Kidney glomerular epithelial cell (primary cell): ENCODE measurements at places on chromosomes 5 and 9.

- no peak for DNase-seq
Measured at GRCh38 chr5:145738227-145738626, 96.9 kb downstream of the PRELID2 start.

GRCh38 chr5:135215617-135216470 lies 181.8 kb upstream of the PITX1 start:
- DNase-seq: no peak

GRCh38 chr9:128684065-128684324 lies 5.0 kb upstream of the SET start:
- no peak for DNase-seq

DNA sequence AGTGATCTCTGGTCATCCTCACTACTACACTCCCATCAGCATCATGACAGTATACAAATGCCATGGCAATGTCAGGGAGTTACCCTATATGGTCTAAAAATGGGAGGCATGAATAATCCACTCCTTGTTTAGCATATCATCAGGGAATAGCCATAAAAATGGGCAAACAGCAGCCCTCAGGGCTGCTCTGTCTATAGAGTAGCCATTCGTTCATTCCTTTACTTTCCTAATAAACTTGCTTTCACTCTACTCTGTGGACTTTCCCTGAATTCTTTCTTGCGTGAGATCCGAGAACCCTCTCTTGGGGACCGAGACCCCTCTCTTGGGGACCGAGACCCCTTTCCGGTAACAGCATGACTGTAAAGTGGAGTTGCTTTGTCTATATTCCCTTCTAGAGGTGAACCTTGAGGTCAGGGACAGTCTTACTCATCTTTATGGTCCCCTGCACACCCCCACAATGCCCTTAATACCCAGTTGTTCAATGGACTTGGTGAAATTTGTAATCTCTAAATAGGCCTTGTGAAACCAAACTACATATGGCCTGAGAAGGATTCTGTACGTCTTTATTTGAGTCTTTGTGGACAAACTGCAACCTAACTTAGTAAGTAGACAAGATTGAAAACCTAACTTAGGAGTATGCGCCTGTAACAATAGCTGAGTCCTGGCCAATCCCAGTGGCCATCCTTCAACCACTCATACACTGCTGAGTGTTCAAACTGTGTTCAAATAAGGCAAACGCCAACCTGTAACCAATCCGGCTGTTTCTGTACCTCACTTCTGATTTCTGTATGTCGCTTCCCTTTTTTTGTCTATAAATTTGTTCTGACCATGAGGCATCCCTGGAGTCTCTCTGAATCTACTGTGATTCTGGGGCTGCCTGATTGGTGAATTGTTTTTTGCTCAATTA lies 32.3 kb upstream of the UBTD2 start:
- DNase-seq: no peak

DNA sequence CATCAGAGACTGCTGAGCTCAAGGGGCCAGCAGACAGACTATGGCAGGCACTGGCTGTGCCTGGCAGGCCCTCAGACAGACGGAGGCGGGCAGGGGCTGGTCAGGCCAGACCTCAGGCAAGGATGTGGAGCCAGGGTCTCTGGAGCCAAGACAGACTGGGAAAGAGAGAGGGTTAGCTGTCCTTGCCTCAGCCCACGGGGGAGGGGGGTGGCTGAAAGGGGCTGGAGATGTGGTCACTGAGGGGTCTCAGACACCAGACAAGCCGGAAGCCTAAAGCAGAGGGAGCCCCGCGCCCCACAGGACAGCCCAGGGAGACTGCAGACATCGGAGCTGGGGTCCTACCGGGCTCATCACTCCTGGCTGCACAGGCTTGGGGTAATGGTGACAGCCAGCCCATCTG lies 141.2 kb upstream of the FOXD4L5 start:
- DNase-seq: no peak

DNA sequence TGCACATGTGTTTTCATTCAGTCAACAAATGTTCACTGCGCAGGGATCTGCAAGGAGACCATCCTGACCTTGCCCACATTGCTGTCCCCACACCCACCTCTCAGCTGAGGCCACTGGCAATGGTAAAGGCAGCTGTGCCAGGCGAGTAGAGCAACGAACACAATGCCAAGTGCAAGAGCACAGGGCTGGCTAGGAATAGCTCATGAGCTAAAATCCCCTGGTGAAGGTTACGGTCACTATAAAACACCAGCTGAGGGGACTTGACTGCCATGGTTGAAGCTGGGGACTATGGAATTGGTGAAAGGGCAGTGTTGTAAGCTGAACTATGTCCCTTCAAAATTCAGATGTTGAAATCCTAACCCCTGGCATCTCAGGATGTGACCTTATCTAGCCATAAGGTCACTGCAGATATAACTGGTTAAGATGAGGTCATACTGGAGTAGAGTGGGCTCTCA lies 96.1 kb downstream of the OTULIN start:
- DNase-seq: no peak

GRCh38 chr5:136120529-136120928 lies 12.1 kb upstream of the SMAD5 start:
- DNase-seq: no peak

DNA sequence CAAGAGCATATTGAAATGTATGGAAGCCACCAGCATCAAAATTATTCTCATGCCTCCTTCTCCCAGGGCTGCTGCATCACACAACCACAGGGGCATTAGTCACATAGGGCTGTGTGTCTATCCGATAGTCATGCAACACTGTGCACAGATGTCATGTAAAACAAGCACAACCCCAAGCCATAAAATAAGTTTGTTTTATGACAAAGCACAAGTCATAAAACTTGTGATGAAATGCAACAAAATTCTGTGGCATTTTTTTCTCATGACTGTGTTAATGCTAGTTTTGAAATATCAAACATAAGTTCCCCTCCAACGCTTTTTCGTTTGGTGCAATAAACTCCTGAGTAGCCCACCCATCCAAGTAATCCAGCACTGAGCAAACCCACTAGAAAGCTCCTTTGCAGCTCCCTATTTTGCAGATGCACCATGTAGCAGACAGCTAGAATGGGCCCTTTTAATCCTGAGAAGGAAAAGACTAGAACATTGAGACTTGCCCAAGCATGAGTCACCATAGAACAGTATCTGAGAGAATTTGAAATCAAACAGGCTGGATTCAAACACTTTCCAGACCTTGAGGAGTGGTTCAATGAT lies 93.3 kb upstream of the ZNF366 start:
- peak; percentile 86 for DNase-seq

GRCh38 chr5:82417776-82418607 lies 139.8 kb upstream of the RPS23 start:
- peak; percentile 41 for DNase-seq

DNA sequence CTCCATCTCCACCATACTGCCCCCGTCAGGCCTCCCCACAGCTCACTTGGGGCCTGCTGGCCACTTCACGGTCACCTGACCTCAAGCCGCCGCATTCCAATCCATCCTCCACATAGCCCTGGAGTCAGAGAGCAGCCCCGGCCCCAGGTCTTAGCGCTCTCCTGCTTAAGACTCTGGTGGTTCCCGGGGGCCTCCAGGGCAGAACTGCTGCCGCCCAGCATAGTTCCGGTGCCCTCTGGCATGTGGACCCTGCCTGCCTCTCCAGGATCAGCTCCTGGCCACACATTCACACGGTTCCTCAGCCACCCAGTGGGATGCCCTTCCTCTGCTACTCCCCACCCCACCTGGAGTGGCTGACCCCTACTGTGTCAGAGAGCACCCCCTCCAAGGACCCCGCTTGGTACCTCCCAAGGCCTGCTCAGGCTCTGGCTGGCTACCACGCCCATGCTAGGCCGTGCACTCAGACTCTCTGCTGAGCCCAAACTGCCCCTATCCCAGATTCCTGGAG lies 8.7 kb downstream of the PHYKPL start:
- DNase-seq: peak; percentile 9

DNA sequence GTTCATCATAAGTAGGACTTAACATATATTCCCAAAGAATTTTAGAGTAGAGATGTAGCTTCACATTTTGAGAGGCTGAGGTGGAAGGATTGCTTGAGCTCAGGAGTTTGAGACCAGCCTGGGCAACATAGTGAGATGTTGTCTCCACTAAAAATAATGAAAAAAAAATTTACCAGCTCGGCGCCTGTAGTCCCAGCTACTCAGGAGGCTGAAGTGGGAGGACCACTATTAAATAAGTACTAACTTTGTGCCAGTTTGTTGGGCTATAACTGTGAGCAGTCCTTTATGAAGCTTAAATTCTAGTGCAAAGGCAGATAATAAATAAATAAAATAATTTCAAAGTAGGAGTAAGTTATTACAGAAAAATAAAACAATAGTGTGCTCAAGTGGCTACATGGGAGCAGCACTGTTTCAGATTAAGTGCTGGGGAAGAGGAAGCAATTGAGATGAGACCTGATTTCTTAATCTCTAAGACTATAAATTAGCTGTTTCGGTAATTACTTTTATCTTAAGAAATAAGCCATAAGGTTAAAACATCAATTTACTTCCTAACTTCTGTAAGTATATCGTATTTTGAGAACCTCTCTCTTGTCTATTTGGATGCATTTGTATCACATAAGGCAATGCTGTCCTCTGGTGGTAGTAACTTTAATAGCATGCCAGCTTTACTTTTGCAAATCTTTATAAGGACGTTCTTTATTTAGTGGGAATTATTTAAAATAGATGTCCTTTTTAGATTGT lies 98.9 kb downstream of the CSNK1G3 start:
- DNase-seq: peak; percentile 61

DNA sequence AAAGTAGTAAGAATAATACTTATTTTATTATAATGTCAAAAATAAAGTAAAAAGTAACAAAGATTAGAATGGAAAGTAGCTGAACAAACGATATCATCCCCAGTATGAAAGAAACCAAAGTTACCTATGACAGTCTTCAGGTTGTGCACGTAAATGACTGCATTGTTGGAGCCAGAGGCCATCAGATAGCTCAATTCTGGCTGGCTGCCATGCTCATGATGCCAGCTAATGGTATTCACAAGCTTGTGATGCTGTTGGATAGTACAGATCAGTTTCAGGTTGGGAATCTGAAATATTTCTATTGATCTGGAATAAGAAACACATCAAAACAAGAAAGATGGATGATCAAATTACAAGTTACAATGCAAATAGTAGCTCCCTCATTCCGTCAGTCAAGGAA lies 21.1 kb downstream of the GEMIN5 start:
- no peak for DNase-seq

GRCh38 chr5:149445739-149446369 lies 66.8 kb upstream of the IL17B start:
- peak; percentile 98 for DNase-seq

GRCh38 chr9:134863306-134863902 lies 17.2 kb upstream of the FCN2 start:
- DNase-seq: no peak

DNA sequence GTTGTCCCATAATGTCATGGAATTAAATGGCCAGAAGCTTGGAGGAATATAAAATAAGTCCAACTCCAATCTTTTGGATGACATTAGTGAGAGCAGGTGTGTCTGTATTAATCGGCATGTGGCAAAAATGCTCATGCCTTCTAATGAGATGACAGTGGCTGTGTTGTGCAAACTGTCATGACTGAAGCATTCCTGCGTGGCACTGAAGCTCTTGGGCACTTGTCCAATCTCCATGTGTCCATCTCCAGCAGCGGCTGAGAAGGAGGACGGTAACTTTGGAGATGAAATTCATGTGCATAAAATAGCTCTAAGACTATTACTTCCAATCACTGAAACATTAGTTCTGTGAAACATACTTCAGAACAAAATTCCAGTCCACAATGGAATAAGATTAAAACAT lies 697.5 kb upstream of the GRAMD2B start:
- DNase-seq: no peak

DNA sequence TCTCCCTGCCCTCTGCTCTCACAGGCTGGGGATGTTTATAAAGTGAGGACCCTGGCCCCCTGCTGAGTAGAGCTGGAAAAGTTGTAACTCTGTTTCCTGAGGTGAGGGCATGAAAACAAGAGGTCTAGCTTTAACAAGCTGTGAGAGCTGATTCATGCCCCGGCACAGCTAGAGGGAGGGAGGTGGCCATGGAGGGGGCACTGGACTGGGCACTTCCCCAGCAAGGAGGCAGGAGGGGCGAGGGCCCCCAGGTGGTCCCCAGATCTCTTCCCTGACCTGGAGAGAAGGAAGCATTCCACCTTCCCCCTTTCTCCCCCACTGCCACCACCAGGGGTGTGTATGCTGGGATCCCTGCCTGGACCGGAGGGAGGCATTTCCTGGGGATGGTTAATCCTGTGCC lies at the start of gene MSMP:
Gene MSMP, minus strand, starts transcription at position 13 of the 400 bp plus-strand sequence. CDS start 147 bp downstream, outside the sequence.
- DNase-seq: no peak

- no peak for DNase-seq
Measured at GRCh38 chr9:137325124-137325523, 23.1 kb upstream of the NRARP start.

DNA sequence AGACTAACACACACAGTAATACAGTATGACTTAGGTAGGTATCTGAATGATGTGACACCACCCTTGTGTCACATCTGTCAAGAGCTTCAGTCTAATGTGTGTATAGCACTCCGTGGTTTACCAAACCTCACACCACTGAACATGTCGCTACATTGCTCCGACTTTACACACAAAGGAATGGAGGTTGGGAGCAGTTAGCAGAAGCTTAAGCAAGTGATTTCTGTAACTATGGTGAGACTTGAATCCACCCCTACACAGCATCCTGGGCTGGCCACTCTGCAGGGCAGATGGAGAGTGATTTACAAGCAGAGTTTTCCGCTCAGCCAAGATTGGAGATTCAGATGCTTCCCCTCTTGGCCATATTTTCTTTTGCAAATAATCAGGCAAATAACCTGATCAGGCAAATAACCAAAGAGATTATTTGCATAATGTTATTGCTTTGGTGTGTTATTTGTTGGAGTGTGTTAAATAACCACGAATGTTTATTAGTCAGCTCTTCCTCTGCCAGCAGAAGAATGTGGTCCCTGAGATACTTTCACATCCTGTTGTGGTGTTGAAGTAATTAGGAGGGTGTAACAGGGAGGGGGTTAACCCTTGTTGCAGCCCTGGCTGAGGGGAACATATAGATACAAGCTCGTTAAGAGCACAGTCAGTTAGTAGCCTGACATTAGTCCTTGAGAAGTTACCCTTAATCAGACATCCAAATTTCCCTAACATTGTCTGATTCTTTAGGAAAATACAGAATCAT lies 92.8 kb downstream of the SNX18 start:
- DNase-seq: no peak

DNA sequence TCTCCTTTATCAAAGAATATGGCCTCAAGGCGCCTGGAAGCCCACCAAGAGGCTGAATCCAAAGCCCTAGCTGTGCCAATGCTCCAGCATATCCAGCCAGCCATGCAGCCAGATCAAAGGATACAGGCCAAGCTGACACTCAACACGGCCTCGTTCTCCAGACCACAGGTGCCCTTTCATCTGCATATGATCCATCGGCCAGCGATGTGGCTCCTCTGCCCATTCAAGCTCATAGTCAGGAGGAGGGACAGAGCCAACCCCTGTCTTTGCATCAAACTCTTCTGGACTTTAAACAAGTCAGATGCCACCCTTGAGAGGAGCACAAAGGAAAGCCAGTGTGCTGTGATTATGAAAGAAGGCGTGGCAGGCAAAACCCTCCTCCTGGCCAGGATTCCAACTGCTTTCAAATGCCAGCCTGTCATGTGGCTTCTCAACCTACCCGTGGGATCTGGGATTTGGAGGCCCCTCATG lies 42.5 kb downstream of the ADAM19 start:
- DNase-seq: no peak

- DNase-seq: peak; percentile 65
Measured at GRCh38 chr9:107340920-107341632, 58.0 kb downstream of the RAD23B start.

GRCh38 chr9:21624675-21625644 lies 142.8 kb upstream of the IFNE start:
- no peak for DNase-seq

GRCh38 chr5:33594006-33594405 lies 153.2 kb downstream of the TARS1 start:
- no peak for DNase-seq

- no peak for DNase-seq
Measured at GRCh38 chr9:88587885-88588649, 53.1 kb downstream of the NXNL2 start.
